Caudate nucleus (tissue), 63 donors: ENCODE measurements at places on chromosomes 1 and 21.

GRCh38 chr1:163093579-163093978, 24.4 kb downstream of the RGS4 start:
- no peak for DNase-seq

DNA sequence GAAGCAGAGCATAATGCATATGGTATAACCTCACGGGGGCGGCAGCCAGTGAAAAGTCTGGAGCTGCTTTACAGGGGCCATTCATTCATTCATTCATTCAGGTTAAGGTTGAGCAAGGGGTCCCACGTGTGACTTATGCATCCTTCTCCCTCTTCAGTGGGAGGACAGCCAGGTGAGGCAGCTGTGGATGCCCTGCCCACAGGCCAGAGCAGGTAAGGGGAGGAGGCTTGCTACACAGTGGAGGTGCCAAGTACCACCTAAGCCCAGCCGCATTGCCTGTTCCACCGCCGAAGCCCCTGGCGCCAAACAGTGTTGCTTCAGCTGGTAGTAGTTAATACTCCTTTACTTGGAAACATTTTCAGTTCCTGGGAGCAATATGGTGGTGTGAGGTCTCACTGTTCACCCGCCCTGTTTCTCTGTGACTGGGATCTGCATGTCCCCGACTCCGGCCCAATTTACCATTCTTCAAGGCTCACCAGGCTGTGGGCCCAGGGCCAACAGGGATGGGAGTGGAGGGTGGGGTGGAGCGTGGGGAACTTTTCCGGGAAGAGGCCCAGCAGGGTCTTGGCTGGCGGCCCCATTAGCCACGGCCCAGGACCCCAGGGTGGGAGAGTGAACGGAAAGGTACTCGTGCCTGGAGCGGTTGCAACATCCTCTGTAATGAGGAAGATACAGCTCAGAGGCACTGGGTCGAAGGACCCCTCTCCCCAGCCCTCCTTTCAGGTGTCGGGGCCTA, 722 bp upstream of the PODN start:
- no peak for DNase-seq

DNA sequence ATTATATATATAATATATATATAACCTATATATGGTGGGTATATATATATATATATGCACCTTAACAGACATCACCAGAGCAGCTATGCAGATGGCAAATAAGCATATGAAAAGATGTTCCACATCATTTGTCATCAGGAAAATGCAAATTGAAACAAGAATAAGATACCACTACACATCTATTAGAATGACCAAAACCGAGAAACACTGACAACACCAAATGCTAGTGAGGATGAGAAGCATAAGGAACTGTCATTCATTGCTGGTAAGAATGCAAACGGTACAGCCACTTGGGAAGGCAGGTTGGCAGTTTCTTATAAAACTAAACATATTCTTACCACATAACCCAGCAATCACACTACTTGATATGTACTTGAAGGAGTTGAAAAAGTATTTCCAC, 219.8 kb upstream of the PRMT6 start:
- DNase-seq = no peak

- no peak for DNase-seq
Observed at GRCh38 chr1:162236201-162236600, 140.5 kb downstream of the SPATA46 start.

DNA sequence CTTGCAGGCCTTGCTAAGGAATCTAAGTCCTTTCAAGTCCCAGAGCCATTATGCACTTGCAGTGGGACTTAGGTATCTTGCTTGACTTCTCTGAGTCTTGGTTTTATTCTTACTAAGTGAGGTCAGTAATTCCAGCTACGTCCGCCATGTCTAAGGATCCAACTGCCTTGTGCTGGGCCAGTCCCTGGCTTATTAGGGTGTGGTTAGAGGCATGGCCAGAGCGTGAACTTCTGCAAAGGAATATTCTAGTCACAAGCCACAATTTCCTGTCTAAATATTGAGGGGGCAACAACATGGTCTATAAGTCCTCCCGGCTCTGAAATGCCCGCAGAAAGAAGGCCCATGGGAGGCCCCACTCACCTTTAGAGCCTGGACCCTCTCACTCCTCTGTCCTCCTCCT, 82.9 kb downstream of the TMEM53 start:
- DNase-seq = no peak

DNA sequence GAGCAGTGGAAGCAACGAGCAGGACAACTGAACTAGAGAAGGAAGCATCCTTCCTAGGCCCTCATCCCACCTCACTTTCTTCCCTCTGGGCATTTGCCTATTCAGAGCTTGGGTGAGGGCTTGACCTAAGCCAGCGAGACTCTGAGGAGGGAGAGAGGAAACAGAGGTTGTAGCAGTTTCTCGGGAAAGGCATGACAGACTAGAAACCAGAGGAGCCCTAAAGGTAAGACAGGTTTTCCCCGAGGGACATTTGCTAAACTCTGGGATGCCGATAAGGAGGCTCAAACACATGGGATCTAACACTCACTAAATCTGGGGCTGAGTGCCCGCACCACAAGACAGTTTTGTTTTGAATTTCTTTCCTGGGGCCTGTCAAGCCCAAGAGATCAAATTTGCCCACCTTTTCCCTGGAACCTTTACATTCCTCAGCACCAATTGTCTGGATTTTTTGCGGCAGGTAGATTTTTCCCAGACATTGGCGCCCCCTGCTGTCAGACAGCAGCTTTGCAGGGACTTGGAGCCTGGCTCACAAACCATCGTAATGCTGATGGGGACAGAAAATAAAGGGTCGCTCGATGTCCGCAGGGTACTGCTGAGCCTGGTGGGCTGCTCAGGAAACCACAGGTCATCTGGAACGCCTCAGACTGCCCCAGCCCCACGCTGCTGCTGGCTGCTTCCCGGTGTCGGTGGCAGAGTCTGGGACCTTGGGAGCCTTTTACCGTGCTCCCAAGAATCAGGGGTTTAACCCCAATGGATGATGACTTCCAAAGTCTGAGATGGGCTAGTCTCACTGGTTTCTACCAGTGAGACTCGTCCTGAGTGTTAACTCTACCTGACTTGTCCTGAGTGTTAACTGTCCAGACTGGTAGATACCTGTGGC, 23.4 kb upstream of the TSPAN2 start:
- DNase-seq = no peak

DNA sequence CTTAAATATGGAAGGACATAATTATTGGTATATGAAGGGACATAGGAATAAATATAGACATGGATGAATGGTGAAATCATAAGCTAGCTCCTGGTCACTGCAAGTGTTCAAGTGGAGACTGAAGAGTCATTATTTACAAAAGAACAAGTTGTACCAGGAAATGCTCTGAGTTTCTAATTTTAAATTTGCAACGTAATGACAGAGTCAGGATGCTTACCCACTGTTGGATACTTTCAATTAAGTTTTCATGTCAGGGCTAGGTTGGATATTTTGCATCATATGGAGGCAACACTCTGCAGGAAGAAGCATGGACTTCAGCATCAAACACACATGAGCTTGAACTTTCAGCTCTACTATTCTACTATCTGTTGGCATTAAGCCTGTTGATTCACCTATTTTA, 499.6 kb upstream of the C1orf87 start:
- DNase-seq = no peak

DNA sequence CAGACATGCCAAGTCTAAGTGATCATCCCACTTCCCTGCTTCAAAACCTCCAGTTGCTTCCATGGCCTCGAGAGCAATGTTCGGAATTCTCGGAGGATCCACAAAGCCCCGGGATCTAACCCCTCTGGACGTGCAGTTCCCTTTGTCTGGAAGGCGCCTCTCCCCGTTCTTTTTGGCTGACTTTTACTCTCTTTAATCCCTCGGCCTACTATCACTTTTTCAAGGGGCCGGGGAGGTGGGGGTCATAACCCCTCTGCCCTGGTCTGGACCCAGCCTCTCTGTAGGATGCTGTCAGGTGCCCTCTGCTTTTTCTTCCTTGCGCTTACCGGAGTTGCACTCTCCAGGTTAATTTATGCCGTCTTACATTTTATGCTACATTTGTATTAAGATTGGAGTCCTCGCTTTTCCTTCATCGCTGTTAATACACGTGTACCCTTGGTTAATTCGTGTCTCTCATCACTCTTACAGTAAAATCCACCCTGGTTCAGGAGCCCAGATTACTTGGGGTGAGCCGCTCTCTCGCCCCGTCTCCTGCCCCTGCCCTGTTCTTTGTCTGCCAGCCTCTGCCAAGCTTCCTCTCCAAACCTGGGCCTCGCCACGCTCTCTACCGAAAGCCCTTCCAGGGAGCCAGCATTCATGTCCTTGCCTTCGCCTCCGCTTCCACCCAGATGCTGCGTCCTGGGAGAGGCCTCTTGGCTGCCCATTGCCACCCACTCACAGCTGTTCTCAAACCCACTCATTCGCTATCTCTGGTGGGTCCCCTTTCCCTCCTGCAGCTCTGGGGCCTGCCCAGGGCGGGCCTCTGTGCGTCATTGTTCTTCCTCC, 448.6 kb downstream of the CAMTA1 start:
- no peak for DNase-seq

- no peak for DNase-seq
Observed at GRCh38 chr21:43192501-43193081, 23.8 kb downstream of the CRYAA start.

DNA sequence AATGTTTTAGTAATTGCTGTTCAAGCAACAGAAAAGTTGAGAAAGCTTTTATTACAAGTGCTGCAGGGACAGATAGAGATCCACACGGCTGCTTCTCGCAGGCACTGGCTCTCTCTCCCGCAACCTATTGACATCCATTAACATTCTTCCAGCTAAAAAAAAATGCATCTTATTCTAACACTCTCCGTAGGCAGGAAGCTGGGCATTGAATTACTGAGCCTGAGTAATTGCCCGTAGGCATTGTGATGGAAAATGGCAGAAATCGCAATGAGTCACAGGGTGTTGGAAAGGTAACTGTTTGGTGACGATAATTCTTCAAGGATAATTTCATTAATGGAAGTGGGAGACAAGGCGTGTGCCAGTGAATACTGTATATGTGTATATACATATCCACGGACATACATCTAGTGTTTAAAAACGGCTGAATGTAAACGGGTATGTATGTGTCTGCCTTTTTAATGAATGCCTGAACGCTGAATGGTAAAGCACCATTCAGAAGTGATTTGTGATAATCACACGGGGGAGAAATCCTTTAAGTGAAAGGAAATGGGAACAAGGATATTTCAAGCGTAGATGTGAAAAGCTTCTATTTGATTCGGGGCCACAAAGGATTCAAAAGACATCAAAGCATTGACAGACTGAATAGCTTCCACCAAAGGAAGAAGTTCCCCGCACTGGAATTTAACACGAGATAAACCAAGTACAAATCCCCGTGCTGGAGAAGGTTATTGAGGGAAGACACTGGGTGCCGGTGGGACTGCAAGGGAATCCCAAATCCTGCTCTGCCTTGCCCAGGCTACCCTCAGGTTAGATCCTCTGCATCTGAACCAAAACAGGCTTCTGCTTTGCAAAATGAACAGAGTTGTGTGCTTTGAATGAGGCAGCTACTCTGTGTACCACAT, 567.2 kb downstream of the NPHP4 start:
- DNase-seq = no peak

DNA sequence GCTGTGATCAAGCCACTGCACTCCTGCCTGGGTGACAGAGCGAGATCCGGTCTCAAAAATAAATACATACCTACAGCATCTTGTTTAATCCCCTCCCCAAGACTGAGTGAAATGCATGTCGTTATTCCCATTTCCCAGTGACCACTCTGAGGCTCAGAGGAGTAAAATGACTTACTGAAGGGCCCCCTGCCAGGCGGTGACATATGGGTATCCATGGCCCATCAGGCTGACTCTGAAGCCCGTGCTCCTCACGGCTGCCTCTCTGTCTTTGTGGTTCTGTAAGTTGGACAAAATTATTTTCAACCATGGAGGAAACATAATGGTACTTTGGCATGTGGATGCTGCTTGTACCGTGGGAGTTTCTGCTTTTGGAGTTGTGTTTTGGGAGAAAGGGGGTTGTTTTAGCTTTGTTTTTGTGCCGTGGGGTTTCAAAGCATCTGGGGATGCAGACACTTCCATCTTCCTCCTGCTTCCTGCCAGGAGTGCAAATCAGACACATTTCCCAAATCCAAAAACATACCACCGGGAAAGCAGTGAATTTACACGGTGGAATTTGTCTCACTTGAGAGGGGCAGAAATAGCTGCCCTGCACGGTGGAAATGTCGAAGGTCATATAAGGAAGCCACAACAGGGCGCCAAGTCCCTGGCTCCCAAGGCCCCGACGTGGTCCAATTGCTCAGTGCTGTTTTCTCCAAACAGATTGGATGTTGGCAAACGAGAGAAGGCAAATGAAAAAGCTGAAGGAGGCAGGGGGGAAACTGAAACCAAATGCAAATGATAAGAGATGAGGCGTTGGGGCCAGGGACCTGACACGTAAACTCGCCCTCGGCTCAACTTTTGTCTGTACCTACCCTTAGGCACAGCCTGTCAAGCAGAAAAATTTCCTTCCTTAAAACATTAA, 17.1 kb upstream of the PINK1 start:
- no peak for DNase-seq

DNA sequence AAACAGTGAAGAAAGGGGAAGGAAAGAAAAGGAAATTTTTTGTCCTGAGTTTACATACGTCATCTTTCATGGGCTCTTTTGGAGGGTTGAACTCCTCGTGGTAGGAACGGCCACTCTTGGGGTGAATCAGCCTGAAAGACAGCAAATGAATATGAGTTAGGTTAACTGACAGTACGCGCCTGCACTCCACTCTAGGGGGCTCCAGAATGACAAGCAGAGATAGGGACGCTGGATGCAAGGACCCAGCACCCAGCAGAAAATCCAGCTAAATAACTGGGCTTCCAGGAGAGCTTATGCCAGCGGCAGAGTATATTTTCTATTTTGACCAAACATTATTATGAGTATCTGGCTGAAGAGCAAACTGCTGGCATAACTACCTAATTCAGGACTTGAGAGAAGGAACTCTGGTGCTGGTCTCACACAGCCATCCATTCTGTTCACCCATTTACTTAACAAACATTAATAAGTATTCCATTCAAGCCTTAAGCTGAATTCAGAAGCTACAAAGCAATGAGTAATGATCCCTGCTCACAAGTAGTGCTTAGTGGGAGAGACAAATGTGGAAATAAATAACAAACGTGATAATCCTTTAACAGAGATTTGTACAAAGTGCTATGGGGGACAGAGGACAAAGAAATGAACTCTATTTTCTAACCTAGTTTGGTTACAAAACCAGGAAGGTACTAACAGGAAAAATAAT, 22.1 kb downstream of the AK2 start:
- no peak for DNase-seq

DNA sequence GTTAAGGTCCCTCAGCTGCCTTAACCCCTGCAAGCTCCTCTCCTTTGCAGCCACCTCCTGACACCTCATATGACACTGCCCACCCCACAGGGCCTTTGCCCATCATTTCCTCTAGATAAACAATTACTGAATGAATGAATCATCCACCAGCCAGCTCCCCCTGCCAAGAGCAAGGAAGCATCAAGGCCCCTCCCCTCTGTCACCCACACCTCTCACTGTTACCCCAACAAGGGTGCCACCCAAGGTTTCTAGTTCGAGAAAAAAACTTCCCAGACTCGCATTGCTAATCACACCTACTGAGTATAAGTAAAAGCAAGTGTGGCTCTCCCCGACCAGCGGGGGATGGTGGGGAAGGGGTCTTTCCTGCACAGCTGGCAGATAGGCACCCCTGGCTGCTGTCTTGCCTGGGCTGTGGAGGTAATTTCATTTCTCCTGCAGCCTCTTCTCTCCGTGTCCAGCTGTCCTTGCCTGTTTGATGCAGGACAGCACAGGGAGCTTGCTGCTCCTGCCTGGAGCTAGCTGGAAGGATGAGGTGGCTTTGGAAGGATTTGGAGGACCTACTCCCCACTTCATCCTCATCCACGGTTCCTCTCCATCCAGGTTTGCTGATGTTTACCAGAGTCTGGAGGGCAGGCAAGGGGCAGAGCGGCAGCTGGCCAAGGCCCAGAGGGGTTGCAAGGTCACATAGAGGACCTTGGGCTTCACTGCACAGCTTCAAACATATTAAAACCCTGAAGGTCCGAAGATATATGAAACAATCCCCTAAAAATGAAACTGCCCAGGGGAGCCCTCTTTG, 33.1 kb upstream of the LBR start:
- DNase-seq = no peak
